Stimulated activated CD8-positive, alpha-beta memory T cell treated with anti-CD3 and anti-CD28 coated beads, Interleukin-15, amount 100 ng/mL, for 48 hours (primary cell): ENCODE measurements at places on chromosomes 3 and 15.

DNA sequence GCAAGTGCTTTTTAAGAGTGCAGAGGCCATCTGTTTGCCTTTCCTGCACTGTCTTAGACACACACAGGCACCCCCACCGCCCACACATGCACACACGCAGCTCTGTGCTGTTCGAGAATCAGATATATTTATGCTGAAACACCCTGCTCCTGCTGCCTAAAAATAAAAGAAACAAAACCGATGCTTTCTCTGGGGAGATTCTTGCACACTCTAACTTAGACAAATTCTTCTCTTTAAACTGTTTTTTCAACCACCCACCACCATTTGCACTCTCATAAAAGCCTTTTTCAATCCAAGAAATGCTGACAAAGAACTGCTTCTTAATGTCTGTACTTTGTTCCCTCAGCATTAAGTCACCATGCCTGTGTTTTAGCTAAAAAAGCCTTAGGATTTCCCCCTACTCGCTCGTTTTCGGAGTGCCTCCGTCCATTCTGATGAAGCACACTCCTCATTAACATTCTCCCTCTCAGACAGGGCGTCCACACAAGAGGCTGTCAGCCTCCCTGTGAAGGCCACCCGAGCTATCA, 26.2 kb downstream of the SLC12A8 start:
- DNase-seq: no peak

- DNase-seq: no peak
Measured at GRCh38 chr3:112297714-112298113, 3.7 kb upstream of the SLC9C1 start.

DNA sequence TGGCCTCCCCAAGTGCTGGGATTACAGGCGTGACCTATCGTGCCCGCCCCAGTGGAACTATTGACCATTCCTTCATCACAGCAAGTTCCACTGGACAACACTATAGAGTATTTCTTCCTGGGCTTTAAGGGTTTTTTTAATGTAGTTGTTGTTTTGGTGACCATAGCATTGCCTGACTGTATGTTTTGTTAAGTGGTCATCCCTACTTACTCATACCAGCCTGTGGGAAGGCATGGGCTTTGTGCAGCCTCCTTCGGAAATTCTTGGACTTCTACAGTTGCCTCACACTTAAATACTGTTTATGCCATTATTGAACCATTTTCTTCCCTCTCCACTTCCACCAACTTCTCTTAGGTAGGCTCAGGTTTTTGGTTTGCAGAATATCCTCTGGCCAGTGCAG, 19.9 kb upstream of the ALPK3 start:
- no peak for DNase-seq

DNA sequence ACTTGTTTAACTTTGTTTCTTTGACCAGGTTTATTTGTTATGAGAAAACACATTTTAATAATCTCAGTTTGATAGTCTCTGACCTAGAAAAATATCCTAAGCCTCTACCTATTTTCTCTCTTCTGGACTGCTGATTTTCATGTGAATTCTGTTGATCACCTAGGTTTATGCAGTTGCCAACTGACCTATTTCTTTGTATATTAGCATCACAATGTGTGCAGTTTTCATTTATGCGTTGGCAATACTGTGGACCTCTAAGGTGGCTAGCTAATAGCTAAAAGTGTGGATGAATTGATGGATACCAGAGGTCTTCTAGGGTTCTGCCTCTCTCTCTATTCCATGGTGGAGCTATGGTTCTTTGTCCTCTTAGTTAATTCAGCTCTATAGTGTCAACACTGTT, 72.1 kb downstream of the LRRC49 start:
- DNase-seq: no peak

DNA sequence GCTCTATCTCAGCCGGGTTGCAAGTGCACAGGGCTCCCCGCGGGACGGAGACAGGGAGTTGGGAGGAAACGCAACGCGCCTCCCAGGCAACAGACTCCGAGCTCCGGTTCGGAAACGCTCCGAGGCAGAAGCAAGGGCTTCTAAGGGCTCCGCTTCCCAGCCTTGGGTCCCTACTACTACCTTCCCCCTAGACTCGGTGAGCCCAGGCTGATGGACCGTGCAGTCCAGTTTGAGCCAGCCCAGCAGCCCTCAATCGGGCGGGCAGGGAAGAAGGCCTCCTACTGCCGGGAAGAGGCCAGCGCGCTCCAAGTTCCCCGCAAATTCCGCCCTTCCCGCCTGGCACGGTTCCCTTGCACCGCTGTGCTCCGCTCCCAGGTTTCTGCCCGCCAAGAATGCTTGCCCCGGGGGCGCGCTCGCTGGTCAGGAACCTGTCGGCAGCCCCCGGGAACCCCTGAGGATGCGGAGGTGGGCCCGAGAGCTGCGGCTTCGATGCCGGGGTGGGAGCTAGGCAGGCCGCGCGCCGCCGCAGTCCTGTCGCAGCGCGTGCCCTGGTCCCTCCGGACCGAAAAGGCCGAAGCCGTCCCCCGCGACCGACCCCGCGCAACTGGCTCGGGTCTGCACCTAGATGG, 728 bp downstream of the TRANK1 start:
- peak; percentile 20 for DNase-seq
